Omental fat pad (tissue), 4 donors: ENCODE measurements at places on chromosomes 13 and 19. TPM values are rescaled to one million over a fixed set of nuclear protein-coding genes. Genes with fewer than 3 reads are reported as not detected.

GRCh38 chr19:55178781-55179599, 1.1 kb downstream of the SYT5 start:
- no peak for DNase-seq

DNA sequence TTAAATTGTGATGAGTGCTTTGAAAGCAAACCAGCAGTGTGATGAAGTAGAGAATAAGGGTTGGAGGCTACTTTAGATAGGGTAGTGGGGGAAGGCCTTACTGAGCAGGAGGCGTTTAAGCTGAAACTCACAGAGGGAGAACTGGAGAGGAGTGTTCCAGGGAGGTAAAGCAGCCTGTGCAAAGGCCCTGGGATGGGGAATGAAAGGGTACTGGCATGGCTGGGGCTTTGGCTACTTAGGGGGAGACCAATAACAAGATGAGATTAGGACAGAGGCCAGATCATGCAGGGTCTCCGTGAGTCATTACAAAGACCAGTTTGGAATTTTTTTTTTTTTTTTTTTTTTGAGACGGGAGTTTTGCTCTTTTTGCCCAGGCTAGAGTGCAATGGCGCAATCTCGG, 1.1 kb downstream of the PPP5C start:
- no peak for DNase-seq

The PSG3 gene
- total RNA-seq: not detected

- no peak for DNase-seq
Measured at GRCh38 chr13:40504641-40505040, 161.8 kb downstream of the FOXO1 start.

DNA sequence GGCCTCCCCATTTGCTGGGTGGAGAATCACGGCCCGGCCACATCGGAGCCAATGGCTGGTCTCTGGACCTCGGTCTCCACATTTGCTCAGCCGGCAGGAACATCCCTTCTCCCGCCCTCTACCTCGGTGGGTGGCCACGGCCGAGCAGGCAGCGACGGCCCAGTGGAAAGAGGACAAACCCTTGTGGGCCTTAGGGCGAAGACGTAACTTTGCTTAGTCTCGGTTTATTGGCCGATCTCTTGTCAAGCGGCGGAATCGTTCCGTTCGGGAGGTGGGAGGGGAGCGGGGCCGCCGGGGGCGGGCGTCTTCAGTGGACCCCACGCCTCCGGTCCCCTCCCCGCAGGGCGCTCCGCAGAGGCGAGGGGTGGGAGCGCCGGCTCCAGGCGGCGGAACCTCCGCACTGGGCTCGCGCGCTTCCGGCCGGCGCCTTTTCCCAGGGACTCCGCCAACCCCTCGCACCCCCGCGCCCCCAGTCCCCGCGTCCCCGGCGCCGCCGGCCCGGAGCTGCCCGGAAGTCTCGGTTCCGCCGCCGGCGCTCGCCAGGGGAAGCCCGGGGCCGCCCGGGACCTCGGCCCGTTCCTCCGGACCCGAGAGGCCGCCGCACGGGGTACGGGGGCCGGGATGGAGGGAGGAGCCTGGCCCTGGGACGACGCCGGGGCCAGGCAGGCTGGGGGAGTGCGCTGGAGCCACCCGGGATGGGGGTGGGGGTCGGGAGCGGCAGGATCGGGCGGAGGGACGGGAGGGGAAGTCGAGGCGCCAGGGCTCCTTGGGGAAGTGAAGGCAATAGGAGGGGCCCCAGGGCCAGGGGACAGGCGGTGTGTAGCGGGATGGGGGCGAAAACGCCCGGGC, at the start of gene ZNF580:
Gene ZNF580 (plus strand): TSS at position 426 of the 849 bp plus-strand sequence. CDS start 1,507 bp downstream, outside the sequence.
- no peak for DNase-seq

The TMEM86B gene
- 2.6 TPM for total RNA-seq

- DNase-seq: peak; percentile 46
Measured at GRCh38 chr19:17488593-17489391, 18.5 kb downstream of the SLC27A1 start.

The SH2D3A gene
- total RNA-seq: 2.0 TPM

DNA sequence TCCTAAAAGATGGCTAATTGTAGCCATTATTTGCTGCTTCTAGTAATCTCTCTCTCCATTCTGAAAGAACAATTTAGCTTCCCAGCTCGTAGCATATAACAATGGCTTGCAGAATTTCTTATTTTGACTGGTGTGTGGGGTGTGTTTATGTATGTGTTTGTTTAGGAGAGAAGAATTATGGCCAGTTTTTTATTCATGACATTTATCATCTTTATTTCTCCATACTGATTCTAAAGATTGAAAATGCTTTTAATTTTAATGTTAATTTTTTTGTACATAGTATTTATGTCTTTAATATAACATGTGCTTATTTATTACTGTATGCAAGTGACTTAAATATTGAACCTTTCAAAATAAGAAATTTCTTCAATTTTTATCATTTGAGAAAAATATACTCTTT, 115.8 kb upstream of the TMTC4 start:
- no peak for DNase-seq

The PSG6 gene
- total RNA-seq: not detected

GRCh38 chr19:12880551-12881171, 588 bp downstream of the DNASE2 start:
- DNase-seq: no peak

The NMRK2 gene
- total RNA-seq: not detected

The CA11 gene
- total RNA-seq: 7.8 TPM

DNA sequence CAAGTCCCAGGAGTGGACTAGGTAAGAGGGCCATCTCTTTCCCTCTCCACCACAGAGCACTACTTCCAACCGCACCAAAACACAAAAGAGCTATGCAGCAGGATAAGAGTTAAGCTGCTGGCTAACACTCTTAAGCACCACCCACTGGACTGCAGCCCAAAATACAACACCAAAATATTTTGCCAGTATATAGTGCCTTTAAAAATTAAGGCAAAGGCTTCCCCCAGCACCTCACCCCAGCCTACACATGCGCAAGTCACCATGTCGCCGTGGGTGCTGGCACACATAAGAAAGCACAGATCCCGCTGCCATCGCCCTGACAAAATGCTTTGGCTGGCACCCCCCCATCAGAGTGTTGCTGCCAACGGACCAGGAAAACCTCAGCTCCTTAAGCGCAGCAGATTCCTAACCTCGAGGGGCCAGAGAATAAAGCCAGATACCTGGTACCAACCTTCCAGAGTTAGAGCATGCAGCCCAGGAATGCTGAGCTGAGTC, 608.3 kb downstream of the PCDH17 start:
- DNase-seq: no peak

- no peak for DNase-seq
Measured at GRCh38 chr13:48457578-48458242, 44.8 kb upstream of the LPAR6 start.

- no peak for DNase-seq
Measured at GRCh38 chr13:41383386-41383785, 72.3 kb downstream of the NAA16 start.

The IFNL3 gene
- total RNA-seq: not detected

The CNN1 gene
- 43.8 TPM for total RNA-seq

- DNase-seq: no peak
Measured at GRCh38 chr13:113888701-113889330, 24.9 kb upstream of the GAS6 start.

- DNase-seq: no peak
Measured at GRCh38 chr13:60120617-60121336, 43.0 kb downstream of the DIAPH3 start.

DNA sequence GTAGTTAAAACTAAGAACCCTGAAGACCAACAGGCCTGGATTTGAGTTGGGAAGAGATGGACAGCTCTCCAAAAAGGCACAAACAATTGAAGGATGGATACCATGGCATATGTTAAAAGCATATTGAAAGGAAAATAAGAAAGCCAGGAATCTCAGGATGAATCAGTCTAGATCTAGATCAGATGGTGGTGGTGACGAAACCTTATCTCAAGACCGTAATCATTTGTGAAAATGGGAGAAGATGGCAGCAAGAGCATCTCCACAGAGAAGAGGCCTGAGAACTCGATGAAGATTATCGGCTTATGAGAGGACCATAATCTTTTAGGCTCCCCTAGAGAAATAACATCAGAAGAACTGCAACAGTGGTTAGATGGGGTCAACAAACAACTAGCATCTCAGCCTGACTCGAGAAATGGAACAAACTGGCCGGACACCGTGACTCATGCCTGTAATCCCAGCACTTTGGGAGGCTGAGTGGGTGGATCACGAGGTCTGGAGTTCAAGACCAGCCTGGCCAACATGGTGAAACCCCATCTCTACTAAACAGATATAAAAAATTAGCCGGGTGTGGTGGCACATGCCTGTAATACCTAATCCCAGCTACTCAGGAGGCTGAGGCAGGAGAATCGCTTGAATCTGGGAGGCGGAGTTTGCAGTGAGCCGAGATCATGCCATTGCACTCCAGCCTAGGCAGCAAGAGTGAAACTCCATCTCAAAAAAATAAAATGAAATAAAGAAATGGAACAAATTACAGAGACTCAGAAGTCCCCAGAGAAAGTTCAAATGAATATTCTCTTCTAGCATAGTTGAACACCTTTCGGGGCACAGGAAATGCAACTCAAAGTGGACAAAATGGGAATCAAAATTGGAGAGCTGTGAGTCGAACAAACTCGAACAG, 47.6 kb downstream of the FOXO1 start:
- DNase-seq: no peak

The LAIR2 gene
- not detected for total RNA-seq

- no peak for DNase-seq
Measured at GRCh38 chr19:14476673-14477401, 1.7 kb upstream of the PTGER1 start.

The ZNF616 gene
- 7.1 TPM for total RNA-seq

The WDR62 gene
- 0.95 TPM for total RNA-seq

DNA sequence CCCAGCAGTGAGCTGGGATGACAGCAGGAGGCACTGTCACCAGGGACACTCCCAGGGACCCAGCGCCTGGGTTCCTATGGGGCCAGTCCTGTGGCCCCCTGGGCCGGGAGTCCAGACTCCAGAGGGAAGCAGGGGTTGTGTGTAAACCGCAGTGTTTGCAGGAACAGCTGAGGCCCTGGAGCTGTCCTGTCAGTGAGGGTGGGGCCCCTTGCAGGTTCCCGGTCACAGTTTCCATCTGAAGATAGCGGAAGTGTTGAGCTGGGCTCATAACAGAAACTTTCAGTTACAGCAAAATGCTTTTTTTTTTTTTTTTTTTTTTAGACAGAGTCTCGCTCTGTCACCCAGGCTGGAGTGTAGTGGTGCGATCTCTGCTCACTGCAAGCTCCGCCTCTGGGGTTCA, 17.7 kb upstream of the CSNK1G2 start:
- DNase-seq: no peak

- no peak for DNase-seq
Measured at GRCh38 chr19:55392820-55393761, 7.4 kb downstream of the RPL28 start.

DNA sequence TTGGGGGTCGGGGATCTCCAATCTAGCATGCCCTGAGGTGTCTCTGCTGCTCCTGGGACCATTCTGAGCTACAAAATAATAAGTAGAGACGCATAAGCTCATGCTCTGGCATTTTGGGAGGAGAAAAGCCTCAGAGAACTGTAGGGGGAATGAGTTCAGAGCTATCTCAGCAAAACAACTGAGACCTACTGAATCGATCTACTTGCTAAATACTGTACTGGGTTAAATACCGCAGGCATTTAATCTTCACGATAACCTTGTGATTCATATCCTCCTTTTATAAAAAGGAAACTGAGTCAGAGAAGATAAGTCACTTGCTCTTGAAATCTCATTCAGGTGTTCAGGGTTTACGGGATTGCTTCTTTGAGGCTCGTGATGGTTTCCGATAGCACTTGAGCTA, 468.1 kb downstream of the FGF9 start:
- DNase-seq: no peak

The ZNF470 gene
- 2.6 TPM for total RNA-seq

- no peak for DNase-seq
Measured at GRCh38 chr19:15188851-15189250, 11.9 kb downstream of the NOTCH3 start.

The REXO1 gene
- 31.3 TPM for total RNA-seq

- no peak for DNase-seq
Measured at GRCh38 chr13:72194523-72194922, 327.5 kb upstream of the DACH1 start.

The TNNT1 gene
- 1.9 TPM for total RNA-seq

The ZNF221 gene
- 6.8 TPM for total RNA-seq

GRCh38 chr13:112647256-112647655, 42.6 kb upstream of the ATP11A start:
- DNase-seq: no peak

- DNase-seq: no peak
Measured at GRCh38 chr19:2841855-2842574, 740 bp downstream of the ZNF555 start.

The CBLC gene
- total RNA-seq: not detected

DNA sequence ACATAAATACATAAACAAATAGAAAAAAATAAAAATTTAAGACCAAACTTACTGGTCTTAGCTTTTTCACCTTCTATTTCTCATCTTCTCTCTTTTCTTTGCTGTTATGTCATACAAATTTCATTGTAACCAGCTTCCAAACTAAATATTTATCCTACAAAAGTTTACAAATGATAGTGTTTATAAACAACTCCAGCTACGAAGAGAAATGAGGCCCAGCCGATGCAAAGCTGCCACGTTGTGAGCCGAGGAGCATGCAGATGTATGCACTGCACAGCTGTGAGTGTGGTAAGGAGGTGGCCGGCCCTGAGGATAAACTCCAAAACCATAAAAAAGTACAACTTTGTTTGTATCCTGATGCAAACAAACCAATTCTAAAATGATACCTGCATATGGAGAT, 642.4 kb upstream of the SGCG start:
- no peak for DNase-seq

- DNase-seq: no peak
Measured at GRCh38 chr19:1911098-1911497, 5.9 kb downstream of the ADAT3 start.

DNA sequence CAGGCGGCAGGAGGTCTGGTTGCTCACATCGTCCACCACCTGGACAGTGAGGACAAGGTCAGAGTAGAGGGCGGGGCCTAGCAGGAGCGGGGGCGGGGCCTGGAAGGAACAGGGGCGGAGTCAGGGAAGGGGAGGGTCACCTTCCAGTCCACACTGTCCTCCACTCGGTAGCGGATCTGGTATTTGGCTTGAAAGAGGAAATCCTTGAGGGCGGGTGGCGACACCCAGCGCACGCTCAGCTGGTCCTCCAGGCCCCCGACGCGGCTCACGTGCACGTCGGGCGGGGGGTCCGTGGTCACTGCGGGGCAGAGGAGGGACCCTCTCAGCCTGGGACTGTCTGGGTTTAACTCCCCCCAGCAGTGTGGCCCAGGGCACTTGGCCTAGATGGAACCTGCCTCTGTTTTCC, 8.2 kb downstream of the REX1BD start:
- DNase-seq: no peak
